Spinal cord (tissue), 10 donors: ENCODE measurements at places on chromosomes 16 and 17.

DNA sequence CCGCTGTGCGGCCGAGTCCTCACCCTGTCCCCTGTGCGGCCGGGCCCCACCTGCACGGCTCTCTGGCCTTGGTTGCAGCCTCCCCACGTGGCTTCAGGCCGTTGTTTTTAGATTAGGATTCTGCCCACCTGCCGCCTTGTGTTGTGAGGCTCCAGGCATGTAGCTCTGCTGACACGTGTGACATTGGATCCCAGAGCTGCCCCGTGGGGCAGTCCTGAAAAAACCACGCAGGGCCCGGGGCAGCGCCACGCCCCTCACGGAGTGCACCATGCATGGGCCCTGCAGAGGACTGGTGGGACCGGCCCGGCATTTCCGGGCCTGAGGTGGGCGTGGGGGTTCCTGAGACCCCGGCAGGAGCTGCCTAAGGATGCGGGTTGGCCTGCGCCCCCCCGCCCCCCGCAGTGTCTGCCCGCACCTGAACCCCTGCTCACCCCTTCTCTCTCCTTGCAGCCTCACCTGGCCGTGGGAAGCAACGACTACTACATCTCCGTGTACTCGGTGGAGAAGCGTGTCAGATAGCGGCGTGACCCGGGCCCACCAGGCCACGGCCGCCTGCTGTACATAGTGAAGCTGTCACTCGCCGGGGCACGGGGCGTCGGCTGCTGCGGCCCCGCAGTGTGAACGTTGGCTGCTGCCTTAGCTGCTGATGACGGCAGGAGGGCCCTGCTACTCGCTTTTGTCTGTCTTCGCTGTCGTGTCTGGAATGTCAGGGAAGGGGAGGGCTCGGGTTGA is 27.7 kb upstream of the CHMP6 start:
- no peak for DNase-seq

DNA sequence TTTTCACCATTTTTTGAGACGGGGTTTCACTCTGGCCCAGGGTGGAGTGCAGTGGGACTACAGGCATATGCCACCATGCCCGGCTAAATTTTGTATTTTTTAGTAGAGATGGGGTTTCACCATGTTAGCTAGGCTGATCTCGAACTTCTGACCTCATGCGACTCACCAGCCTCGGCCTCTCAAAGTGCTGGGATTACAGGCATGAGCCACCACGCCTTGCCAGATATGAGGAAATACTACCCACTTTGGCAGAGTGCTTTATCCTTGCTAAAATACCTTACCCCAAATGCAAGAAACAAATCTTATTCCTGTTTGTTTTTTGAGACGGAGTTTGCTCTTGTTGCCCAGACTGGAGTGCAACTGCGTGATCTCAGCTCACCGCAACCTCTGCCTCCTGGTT is 62.9 kb upstream of the MGAT5B start:
- DNase-seq: no peak

- no peak for DNase-seq
Measured at GRCh38 chr16:57894390-57895080, 76.4 kb downstream of the CNGB1 start.

DNA sequence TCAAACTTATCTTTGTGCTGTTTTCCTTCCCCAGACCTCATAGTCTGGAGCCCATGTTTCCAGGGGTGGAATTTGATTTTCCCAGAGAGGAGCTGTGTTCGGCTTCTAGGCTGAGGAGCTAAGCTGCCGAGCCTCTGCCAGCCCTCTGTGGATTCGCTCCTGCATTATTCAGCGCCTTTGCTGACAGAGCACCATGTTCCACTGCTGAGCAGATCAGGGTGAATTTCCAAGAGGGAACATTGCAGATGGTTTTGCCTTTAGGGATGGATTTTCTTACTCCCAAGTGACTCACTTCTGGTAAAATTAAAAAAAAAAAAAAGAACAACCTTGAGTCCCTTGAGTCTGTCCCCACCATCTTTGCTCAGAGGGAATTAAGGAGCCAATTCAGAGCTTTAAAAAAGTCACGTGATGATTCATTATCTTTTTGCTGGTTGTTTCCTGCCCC is 229.5 kb downstream of the PRKCA start:
- DNase-seq: no peak

- DNase-seq: no peak
Measured at GRCh38 chr16:87060034-87060986, 256.9 kb downstream of the C16orf95 start.

GRCh38 chr17:81390873-81391255 is 4.4 kb upstream of the BAHCC1 start:
- DNase-seq: peak; percentile 77

DNA sequence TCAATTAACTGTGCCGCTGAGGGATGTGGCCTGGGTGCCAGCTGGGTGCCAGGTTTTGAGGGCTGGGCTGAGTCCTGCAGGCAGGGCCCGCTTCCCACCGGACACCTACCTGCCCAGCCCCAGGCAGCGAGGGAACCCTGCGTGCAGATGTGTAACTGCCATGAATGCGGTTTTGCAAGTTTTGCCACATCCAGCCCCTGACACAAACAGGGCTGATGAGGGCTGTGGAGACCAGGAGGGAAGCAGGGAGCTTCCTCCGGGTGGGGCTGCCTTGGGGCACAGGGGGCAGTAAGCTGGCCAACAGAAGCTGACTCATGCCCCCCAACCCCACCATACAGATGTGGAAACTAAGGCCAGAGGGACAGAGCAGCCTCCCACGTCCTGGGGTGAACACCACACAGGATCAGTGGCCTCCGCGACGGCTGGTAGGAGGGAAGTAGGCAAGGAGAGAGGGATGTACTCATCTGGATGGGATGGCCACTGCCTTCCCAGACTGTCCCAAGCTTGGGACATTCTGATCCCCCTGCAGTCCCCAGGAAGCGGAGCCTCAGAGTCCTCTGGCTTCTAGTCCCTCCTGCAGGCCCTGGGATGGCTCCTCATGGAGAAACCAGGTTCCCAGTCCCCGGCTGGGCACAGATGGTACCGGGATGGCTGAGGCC is 1.6 kb downstream of the UBALD1 start:
- no peak for DNase-seq

- no peak for DNase-seq
Measured at GRCh38 chr17:18121144-18121910, 12.8 kb downstream of the MYO15A start.

- DNase-seq: no peak
Measured at GRCh38 chr17:55089256-55089655, 120.7 kb downstream of the STXBP4 start.

DNA sequence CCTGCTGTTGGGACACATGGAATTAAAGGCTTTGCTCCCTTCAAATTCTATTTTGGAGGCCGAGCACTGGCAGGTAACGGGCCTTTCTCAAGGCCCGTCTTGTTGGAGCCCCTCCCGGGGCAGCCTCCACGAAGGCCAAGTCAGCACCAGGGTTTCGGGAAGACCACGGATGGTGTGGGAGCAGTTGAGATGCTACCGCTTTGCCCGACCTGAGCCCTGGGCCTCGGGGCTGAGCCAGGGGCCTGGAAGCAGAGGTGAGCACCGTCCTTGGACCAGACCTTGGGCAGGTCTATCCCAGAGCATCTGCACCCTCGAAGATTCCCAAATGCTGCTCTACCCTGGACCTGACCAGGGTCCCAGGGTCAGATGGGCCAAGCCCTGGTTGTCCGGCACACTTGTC is 23.0 kb downstream of the C17orf100 start:
- no peak for DNase-seq

GRCh38 chr16:89280546-89281188 is 63.2 kb downstream of the ZNF778 start:
- no peak for DNase-seq

DNA sequence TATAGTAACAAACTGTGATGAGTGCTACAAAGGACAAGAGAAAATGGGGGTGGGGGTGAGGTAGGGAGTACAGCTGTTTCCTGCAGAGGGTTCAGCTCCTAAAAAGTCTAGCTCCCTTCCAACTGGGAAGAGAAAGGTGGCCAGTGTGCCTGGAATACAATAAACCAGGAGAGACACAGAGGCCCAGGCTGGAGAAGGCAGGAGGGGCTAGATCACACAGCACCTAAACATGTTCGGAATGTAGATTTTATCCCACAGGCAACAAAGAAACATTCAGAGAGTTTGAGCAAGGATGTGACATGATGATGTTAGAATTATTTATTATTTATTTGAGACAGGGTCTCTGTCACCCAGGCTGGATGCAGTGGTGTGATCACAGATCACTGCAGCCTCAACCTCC is 10.2 kb downstream of the TEX2 start:
- no peak for DNase-seq

DNA sequence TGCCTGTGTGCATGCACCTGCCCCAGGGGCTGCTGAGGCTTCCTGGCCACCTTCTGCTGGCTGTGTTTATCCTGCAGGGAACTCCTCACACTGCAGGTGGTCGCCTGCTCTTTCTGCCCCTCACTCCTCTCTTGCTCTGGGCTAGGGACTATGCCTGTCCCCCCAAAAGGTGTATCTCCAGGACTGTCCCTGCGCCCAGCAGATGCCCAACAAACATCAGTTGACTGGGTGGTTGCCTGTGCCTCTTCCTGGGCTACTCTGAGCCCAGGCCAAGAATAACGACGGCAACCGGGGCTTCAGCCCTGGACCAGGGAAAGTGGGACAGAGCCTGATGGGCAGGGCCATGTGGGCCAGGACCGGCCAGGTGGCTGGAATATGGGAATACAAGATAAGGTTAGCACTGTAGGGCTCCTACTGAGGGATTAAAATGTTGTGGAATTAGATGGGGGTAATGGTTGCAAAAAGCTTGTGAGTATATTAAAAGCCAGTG is 55.4 kb downstream of the VAC14 start:
- DNase-seq: no peak

DNA sequence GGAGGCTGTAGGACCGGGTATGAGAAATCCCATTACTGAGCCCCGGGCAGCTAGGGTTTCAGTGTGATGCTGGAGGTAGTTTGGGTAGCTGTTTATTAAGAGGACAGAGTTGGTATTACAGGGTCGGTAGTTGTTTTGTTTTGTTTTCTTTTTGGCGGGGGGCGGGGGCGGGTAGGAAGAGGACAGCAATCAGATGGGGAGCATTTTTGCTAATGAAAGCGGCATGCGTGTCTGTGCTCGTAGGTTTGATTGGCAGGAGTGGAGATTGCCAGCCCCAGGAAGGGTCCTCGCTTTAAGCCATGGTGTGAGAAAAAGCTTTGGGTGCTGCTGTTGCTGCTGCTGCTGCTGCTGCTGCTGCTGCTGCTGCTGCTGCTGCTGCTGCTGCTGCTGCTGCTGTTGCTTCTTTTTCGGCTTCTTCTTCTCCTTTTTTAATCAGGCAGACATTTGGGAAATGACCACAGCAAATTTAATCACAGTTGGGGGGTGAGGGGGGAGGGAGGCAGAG is 498.5 kb upstream of the ZFHX3 start:
- no peak for DNase-seq

- DNase-seq: no peak
Measured at GRCh38 chr16:7397901-7398300, 65.3 kb downstream of the RBFOX1 start.

GRCh38 chr16:61564716-61565115 is 471.5 kb downstream of the CDH8 start:
- no peak for DNase-seq

DNA sequence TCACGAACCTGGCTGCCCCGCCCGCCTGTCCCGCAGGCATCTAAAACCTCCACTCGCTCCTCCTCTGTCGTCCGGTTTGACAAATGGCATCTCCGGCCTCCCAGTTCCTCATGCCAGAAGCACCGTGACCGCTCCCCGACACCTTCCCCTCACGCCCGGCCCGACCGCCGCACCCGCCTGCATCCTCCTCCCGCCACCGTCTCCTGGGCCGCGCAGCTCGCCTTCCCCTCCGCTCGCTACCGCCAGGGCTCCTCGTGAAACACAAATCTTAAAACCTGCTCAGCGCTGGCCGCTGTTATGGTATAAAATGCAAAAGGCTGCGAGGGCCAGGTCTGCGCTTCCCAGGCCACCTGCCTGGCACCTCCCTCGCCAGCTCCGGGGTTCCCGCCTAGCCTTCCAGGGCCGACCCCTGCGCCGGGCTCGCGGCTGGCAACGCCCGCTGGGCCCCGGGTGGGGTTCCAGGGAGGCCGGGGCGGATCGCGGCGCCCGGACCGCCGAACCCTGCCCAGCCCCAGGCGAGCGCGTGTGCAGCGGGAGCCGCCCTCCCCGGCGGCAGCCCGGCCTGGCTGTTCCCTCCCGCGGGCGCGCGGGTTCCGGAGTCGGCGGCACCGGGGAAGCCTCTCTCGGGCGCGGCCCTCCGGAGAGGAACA is 488 bp downstream of the SPSB3 start:
- DNase-seq: no peak

DNA sequence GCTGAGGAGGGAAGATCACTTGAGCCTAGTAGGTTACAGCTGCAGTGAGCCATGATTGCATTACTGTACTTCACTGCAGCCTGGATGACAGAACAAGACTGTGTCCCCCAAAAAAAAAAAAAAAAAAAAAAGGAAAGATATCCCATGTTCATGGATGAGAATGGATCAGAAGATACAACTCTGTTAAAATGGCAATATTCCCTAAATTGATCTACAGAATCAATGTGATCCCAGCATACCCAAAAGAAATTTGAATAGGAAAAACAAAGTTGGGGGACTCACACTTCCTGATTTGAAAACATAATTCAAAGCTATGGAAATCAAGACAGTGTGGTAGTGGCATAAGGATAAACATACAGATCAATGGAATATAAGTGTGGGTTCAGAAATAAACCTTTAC is 12.7 kb upstream of the KANSL1 start:
- no peak for DNase-seq

DNA sequence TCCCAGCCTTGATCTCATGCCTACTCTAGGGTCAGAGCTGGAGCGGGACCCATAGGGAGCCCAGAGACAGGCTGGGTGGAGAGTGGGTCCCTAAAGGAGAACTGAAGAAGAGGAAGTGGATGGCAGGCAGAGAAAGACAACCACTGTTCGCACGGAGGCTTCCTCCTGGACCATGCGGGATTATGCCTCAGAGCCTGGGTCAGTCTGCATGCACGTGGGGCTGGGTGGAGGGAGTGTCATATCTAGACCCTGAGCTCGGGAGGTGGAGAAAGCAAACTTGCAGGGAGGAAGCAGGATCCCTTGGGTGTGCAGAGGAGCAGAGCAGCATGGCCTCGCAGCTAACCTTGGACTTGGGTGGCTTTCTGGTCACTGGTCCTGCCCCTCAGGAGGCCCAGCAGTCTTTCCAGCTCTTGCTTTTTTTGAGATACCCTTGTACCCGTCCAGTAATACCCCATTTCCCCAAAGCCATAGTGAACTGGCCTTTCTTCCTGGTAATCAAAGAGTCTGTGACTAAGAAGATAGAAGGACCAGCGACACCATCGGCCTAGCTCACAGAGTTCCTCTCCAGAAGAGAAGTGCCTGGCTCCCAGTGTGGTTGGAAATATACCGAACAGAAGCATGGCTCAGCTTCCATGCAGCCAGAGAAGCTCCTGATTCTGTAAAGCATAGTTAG is 344.2 kb downstream of the CPPED1 start:
- DNase-seq: no peak

GRCh38 chr17:67218385-67218950 is 26.5 kb downstream of the HELZ start:
- DNase-seq: no peak

- DNase-seq: no peak
Measured at GRCh38 chr17:46771561-46772474, 46.7 kb downstream of the WNT3 start.

- no peak for DNase-seq
Measured at GRCh38 chr16:55280587-55280986, 43.4 kb upstream of the IRX6 start.

GRCh38 chr16:66344533-66345145 is 21.9 kb upstream of the CDH5 start:
- peak; percentile 77 for DNase-seq

GRCh38 chr17:69733171-69734012 is 318.9 kb downstream of the MAP2K6 start:
- peak; percentile 24 for DNase-seq
